ENCODE measurements at places on chromosomes 1 and 21.
A peak's percentile ranks its signal among the peaks of the same experiment; 100 is the strongest.

- no peaks in the 10 kb centered on the region for H3K27me3 ChIP-seq
- H3K4me3 ChIP-seq, result no peak overlapping the region
- H3K36me3 ChIP-seq, result no peaks in the 10 kb centered on the region
- DNase-seq, result no peak
- no peaks in the 10 kb centered on the region for H3K4me1 ChIP-seq
- no peak overlapping the region for H3K27ac ChIP-seq
Measured at GRCh38 chr1:206800411-206800810, 28.1 kb upstream of the IL10 start.

DNA sequence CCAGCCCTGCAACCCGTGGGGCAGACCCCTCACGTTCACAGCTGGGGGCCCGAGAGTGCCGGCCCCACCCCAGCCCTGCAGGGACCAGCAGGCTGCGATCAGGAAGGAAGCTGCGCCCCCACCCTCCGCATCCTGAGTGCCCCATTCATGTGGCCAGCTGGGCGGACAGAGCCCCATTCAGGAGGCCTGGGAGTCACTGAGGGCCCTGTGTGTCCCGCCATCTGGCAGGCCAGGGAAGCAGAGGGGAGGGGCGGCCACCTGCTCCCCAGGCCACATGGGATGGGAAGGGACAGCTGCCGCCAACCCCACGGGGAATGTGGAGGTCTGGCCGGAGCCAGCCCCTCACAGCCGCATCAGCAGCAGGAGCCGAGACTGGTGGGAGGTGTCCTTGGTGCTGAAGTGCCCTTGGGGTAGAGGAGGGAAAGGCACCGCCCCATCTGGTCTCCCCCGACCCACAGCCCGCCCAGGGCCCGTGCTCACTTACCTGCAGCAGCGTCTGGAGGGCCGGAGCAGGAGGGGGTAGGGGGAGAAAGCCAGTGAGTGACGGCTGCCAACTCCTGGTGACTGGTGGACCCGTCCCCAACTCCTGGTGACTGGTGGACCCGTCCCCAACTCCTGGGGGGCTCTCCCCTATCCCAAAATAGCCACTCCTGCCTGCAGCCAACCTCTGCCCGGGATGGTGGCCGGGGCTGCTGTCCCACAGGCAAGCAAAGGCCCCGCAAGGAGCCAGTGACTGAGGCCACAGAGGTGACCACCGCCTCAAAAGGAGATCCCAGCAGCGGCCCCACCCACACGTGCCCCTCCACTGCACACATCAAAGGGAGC is 8.7 kb downstream of the ACAP3 start:
- H3K4me1 ChIP-seq, result no peaks in the 10 kb centered on the region
- no peak for DNase-seq
- no peak overlapping the region for H3K27ac ChIP-seq
- H3K4me3 ChIP-seq, result no peak overlapping the region

GRCh38 chr1:3460672-3461131 is 6.2 kb downstream of the ARHGEF16 start:
- H3K27me3 ChIP-seq, result peaks cover 1% of the 10 kb centered on the region
- DNase-seq, result no peak
- peaks cover 7% of the 10 kb centered on the region for H3K4me1 ChIP-seq
- no peak overlapping the region for H3K4me3 ChIP-seq

DNA sequence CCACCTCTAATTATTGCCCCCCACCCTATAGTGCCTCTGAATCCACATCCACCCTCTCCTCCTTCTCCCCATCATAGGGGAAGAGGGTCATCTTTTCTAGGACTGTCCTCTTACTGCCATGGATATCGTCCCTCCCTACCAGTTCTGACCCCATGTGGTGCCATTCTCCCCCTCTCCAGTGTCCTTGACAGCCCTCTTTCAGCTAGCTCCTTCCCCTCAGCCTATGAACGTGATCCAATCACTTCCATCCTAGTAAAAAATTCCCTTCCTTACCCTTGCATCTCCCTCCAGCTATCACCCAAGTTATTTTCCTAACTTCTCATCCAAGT is 172.7 kb downstream of the RRAGC start:
- no peak overlapping the region for H3K27ac ChIP-seq

GRCh38 chr1:173248247-173248940 is 41.3 kb upstream of the TNFSF4 start:
- H3K27ac ChIP-seq, result no peak overlapping the region
- no peak for DNase-seq
- H3K4me3 ChIP-seq, result no peak overlapping the region
- H3K36me3 ChIP-seq, result no peaks in the 10 kb centered on the region
- H3K27me3 ChIP-seq, result no peaks in the 10 kb centered on the region
- H3K4me1 ChIP-seq, result no peaks in the 10 kb centered on the region

DNA sequence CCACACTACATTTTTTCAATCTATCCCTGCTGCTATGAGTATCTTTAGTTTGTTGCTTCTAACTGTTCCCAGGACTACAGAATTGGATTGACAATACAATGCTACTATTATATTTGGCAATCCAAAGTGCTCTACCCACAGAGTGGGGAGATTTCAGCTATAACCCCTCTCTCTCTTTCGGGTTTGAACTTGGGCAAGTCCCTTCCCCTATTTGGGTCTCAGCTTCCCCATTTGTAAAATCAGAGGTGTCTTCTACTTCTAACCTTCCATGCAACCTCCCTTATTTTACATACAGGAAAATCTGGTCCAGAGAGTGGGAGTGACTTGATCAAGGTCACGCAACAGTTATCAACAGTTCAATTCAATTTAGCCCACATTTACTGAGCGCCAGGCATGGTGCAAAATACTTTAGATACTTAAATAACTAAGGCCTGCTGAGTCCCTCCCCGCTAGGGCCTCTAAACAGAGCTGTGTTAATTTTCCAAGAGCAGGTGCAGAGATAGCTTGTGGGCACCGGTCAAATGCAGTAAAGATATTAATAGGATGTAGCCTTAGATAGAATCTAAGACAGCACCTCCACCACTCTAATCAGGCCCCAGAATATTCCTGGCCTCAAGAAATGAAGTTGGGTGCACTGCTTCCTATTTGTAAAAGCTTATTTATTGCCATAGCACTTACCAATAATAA is 9.4 kb upstream of the GPX7 start:
- H3K27ac ChIP-seq, result no peak overlapping the region
- no peak overlapping the region for H3K4me3 ChIP-seq
- DNase-seq, result no peak
- H3K27me3 ChIP-seq, result no peaks in the 10 kb centered on the region

DNA sequence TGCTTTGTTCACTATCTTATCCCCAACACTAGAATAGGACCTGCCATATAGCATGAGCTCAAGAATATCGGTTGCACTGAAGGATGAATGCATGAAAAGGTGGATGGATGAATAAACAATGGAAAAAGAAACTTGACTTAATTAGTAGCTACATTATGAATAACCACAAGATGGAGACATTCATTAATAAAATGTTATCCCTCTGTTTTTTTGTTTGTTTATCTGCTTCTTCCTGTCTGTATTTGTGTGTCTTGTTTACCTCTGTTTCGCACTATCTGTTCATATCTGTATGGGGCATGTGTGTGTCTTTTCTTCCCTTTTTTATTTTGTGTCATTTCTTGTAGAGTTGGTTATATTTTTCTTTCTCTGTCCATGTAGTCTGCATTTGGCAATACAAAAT is 1.1 kb upstream of the OR14I1 start:
- no peaks in the 10 kb centered on the region for H3K4me1 ChIP-seq
- H3K4me3 ChIP-seq, result no peak overlapping the region
- H3K27ac ChIP-seq, result no peak overlapping the region
- H3K27me3 ChIP-seq, result no peaks in the 10 kb centered on the region

GRCh38 chr1:84450910-84451309 is 28.2 kb upstream of the RPF1 start:
- H3K27ac ChIP-seq, result no peak overlapping the region
- H3K4me1 ChIP-seq, result no peaks in the 10 kb centered on the region
- no peak for DNase-seq
- no peaks in the 10 kb centered on the region for H3K36me3 ChIP-seq
- H3K27me3 ChIP-seq, result no peaks in the 10 kb centered on the region
- H3K4me3 ChIP-seq, result no peak overlapping the region

DNA sequence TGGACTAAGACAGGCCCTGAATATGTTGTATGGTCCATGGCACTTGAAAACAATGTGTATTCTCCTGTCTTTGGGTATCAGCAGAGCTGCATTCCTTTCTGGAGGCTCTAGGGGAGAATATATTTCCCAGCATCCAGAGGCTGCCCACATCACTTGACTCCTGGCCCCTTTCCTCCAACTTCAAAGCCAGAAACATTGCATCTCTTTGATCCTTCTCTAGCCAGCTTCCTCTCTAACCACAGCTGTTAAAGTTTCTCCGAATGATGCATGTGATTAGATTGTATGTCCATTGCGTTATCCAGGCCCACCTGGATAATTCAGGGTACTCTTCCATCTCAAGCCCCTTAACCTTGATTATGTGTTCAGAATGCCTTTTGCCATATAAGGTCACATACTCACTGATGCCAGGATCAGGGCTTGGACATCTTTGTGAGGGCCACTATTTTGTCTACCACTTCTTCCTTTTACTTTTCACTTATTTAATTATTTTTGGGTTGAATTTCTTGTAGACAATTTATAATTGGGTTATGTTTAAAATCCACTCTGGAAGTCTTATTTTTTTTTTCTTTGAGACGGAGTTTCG is 5.3 kb downstream of the CHD1L start:
- H3K4me1 ChIP-seq, result peaks cover 9% of the 10 kb centered on the region
- H3K36me3 ChIP-seq, result peaks cover 4% of the 10 kb centered on the region
- peak overlapping the region; percentile 78 for H3K27ac ChIP-seq
- no peaks in the 10 kb centered on the region for H3K27me3 ChIP-seq
- H3K4me3 ChIP-seq, result no peak overlapping the region

DNA sequence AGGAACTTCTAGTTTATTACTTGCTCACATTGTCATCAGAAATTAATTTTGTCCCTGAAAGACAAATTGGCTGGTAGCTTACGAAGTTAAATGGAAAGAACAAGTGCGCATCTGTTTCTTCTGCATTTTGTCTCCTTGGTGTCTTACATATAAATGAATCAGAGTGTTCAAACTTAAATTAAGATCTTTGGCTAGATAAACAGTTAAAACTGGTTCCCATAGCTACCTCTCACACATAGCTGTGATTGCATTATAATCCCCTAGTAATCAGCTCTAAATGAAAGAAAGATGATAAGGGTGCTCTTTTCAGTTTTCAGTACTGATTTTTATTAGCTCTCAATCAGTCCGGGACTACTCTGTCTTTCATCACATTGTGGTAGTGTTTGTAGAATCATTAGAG is 124.2 kb upstream of the LMO4 start:
- no peak overlapping the region for H3K4me3 ChIP-seq
- H3K36me3 ChIP-seq, result no peaks in the 10 kb centered on the region
- no peaks in the 10 kb centered on the region for H3K4me1 ChIP-seq
- H3K27me3 ChIP-seq, result no peaks in the 10 kb centered on the region

DNA sequence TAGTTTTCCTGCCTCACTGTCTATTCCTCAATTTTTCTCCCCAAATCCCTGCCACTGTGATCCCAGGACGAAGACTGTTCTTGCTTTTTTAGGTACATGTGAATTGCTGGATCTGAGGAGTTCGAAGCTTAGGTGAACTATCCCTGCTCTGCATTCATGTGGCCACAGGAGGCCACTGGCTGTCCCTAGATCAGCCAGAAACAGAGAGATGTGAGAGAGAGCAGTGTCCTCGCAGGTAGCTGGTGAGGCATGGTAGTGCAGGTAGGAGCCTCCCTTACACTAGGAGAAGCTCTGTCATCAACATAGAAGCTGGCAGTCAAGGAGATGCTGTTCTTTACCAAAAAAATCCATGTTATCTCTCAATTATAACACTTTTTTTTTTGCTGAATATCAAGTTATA is 71.5 kb downstream of the USP24 start:
- peaks cover 98% of the 10 kb centered on the region for H3K36me3 ChIP-seq
- no peaks in the 10 kb centered on the region for H3K4me1 ChIP-seq

DNA sequence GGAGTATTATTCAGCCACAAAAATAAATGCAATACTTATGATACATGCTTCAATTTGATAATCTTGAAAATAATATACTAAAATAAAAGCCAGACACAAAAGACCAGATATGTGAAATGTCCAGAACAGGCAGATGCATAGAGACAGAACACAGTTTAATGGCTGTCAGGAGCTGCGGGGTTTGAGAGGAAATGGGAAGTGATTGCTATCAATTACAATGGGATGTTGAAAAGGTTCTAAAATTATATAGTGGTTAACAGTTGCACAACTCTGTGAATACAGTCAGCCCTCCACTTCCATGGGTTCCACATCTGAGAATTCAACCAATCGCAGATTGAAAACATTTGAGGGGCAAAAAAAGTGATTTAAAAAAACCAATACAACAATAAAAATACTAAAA is 54.0 kb downstream of the LTN1 start:
- H3K27ac ChIP-seq, result no peak overlapping the region
- no peak for DNase-seq
- H3K27me3 ChIP-seq, result no peaks in the 10 kb centered on the region
- no peaks in the 10 kb centered on the region for H3K4me1 ChIP-seq
- peaks cover 93% of the 10 kb centered on the region for H3K36me3 ChIP-seq

DNA sequence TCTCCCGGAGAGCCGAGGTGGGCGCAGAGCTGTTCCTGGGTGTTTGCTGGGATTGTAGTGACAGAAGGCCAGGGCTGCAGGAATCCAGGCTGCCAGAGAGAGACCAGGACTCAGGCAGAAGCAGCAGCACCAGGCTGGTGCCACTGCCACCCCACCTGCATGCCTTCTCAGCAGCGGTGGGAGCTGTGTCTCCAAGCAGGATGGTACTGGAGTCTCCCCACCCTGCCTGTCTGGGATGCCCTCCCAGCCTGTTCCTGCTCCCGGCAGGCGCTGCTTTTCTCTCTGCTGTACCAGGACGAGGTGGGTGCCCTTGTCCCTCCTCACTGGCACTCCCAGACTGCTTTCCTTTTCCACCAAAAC is 4.5 kb upstream of the HES4 start:
- H3K27me3 ChIP-seq, result peaks cover 3% of the 10 kb centered on the region
- DNase-seq, result no peak
- H3K4me1 ChIP-seq, result peaks cover 30% of the 10 kb centered on the region
- H3K36me3 ChIP-seq, result no peaks in the 10 kb centered on the region

- no peak overlapping the region for H3K27ac ChIP-seq
- no peaks in the 10 kb centered on the region for H3K4me1 ChIP-seq
- H3K4me3 ChIP-seq, result no peak overlapping the region
- H3K27me3 ChIP-seq, result no peaks in the 10 kb centered on the region
- no peak for DNase-seq
Measured at GRCh38 chr1:193338194-193338593, 151.8 kb upstream of the B3GALT2 start.
